ENCODE measurements at places on chromosomes 12 and 14.

- peak; percentile 55 for DNase-seq
Observed at GRCh38 chr12:116392061-116392460, 114.6 kb upstream of the MED13L start.

DNA sequence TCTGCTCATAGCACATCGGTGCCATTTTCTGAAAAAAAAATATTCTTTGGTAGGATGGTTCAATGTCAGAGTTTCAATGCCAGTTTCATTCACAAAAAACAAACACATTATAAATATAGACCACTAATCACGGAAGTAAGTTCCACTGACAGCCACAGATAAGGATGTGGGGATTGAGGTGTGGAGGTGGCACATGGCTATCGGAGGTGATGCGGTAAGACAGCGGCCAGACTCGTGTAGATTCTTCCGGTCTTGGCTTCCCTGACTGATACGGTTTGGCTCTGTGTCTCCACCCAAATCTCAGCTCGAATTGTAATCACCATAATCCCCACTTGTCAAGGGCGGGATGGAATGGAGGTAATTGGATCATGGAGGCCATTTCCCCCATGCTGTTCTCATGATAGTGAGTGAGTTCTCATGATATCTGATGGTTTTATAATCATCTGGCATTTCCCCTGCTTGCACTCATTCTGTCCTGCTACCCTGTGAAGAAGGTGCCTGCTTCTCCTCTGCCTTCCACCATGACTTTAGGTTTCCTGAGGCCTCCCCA is 693.4 kb downstream of the VRK1 start:
- no peak for DNase-seq

DNA sequence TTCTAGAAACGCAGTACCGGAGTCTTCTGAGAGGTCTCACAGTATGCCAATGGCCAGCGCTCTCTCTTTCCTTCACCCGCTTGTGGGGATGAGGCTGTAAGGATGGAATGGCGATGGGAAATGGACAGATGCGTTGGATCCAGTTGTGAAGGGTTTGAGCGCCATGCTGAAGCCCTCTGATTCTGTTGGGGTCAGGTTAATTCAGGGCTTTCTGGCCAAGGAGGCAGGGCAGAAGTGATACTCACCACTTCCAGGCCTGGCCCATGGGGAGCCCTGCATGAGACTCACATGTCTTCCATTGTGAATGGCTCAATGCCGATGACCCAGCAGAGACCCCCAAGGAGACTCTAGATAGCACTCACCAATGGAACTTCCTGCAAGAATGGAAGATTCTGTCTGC is 114.3 kb downstream of the BCL11B start:
- DNase-seq: no peak

DNA sequence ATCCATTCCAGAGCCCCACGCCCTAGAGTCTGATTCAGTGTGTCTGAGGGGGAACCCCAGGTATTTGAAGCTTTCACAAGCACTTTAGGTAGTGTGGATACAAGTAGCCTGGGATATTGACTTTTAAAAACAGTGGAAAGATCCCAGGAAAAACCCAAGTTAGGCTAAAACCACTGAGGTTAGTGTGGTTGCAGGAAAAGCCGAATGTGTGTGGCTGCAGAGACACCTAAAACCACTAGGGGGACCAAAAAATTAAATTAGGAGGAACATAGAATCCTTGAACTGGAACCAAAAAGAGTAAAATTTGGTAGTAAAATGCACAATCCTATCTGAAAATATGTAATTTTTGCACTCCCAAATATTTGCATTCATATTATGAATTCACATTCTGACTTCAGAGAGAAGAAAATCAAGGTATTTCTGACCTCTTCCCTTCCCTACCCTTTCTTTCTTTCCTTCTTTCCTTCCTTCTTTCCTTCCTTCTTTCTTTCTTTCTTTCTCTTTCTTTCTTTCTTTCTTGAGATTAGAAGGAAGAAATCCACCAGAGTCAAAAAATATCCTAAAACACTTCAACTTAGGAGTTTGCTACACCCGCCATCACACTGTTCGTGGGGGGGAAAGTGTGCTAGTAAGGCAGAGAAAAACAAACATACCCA is 37.8 kb downstream of the SLCO1A2 start:
- peak; percentile 35 for DNase-seq

- DNase-seq: no peak
Observed at GRCh38 chr12:72075891-72076557, 137.4 kb downstream of the TPH2 start.

DNA sequence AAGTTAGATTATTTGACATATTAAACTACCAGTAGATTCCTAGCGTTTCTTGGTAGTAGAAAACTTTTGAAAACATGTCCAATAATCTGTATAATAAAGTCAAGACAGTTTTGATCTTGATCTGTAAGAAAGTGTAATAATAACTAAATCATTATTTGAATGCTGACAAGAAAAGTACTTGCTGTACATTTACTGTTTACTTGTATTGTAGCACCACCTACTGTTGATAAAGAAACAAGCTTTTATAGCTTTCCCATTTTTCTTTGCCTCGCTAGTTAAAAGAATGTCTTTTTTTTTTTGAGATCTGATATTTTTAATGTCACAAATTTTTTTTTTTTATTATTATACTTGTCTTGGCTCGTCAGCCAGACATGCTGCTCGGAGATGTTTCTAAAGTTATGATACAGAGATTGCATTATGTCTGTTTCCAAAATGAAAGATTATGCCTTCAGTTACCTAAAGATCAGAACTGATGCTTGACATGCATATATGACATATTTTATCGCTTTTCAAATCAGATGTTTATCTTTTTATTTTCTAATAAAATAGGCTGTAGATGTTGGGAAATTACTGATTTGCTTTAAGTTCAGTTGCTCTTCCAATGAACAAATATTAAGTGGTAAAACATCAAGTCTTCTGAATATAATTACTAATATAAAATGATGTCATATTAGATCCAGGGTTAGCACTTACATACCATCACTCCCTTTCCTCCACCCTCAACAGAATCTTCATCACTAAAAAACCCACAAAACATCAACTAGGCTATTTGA is 140.5 kb downstream of the AKAP6 start:
- DNase-seq: peak; percentile 78

DNA sequence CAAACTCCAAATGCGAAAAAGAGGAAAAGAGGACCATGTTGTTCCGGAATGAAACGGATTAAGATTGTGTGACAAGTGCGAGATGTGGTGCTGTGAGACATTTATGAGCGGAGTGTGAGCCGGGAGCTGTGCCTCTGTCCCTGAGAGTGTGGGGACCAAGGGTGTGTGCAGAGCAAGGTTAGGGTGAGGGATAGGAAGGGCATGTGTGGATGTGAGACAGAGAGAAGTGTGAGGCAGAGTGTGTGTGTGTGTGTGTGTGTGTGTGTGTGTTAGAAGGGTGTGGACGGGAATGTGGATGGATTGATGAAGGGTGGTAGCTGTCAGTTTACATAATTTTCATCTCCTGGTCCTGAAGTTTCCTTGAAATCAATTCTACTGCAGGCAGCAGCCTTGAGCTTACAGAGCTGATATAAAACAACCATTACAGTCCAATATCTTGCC is 4.3 kb upstream of the OTX2 start:
- DNase-seq: no peak

DNA sequence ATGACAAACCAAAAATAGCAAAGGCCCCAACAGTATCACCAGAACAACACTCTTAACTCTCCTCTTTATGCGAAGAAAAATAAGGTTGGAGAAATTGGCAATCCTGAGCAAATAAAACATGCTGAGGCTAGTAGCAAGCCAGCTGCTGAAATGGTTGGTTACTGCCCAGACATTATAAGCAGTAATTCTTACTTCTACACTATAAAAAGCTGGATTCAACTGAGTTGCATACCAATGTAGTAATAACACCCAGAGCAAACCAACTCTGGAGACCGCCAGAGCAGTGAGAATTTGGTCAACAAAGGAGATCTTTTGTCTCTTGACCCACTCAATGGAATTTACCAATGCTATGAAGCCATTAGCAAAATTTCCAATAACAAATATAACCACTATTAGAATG is 628 bp downstream of the TAS2R30 start:
- DNase-seq: peak; percentile 8

- no peak for DNase-seq
Observed at GRCh38 chr12:40646911-40647310, 45.3 kb upstream of the CNTN1 start.

DNA sequence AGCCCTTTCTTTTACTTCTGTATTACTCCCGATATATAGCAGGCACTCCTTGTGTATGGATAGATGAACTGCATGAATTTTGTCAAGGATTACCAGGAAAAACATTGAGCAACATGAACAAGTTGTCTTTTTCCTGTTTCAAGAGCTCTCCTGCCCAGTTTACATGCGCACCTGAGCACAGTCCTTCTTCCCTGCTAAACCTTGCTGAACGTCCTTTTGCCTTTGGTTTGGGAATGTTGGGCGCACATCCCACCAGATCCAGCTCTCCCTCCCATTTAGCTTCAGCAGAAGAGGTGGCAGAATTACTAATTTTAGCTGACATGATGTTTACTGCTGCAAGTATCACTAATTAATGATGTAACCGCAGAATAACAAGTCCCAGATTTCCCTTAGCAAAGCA is 121.4 kb upstream of the TMCC3 start:
- no peak for DNase-seq

- no peak for DNase-seq
Observed at GRCh38 chr12:26546535-26547314, 286.3 kb downstream of the ITPR2 start.

DNA sequence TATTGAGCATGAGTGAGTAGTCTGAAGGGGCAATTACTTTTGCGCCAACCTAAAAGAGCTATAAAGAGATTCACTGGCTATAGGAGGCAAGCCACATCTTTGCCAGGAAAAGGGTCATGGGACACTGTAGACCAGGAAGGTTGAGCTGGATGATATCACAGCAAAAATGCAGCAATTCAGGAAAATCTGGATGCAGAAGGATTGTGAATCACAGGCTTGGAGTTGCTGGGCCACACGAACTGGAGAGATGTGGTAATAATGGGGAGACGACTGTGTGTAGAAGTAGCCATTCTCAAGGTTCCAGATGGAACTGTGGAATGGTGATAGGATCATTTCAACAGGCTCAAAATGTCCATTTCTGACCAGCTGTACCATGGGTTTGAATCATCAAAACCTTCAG is 151.4 kb upstream of the DAAM1 start:
- no peak for DNase-seq

DNA sequence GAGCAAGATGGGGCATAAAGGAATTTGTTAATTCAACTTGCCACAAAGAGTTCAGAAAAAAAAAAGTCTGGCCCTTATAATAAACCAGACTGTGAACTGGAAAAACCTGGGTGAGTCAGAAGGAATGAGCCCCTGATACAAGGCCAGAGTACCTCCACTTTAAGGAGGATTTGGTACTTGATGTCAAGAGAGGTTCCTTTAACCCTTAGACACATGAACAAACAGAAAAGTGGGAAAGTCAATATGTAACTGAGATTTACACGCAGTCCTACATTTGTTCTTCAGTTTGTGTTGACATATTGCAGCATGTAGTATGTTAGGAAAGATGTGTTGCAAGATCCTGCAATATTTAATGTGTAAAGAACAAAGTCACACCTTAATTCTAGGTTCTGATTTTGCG is 14.2 kb upstream of the SLC38A4 start:
- DNase-seq: no peak
